ENCODE measurements at places on chromosomes 6 and 20.

GRCh38 chr6:150575836-150576235 lies 23.8 kb upstream of the PLEKHG1 start:
- no peak for DNase-seq

GRCh38 chr6:35876902-35877301 lies 44.0 kb downstream of the SRPK1 start:
- no peak for DNase-seq

- DNase-seq: no peak
Measured at GRCh38 chr6:156767603-156768467, 9.3 kb upstream of the ARID1B start.

DNA sequence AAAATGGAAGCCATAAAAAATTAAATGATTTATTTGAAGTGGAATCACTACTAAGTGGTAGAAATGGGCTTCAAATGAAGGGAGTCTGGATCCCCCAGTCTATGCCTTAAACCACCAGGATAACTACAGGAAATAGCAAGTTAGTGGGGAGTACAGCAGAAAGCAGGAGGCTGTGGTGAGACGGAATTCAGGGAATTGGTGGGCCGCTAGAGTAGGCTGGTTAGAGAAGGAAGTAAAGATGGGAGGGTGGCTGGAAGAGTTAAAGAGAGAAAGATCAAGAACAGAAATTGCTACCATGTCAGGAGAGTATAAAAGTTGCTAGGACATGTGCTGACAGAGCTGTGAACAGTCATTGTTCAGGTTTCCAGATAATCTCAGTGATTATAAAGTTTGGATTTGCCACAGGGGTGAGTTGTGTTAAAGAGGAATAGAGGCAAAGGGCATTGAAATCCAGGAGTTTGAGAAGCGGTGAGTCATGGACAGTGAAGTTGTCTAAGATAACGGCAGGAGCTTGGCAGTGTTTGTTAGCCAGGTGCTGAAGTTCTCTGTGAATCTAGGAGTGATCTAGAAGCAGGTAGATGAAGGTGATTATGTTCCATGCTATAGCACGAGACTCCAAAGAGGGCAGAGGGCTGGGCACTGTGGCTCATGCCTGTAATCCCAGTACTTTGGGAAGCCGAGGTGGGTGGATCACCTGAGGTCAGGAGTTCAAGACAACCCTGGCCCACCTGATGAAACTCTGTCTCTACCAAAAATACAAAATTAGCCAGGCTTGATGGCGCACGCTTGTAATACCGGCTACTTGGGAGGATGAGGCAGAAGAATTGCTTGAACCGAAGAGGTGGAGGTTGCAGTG lies 13.7 kb upstream of the HINT3 start:
- no peak for DNase-seq

DNA sequence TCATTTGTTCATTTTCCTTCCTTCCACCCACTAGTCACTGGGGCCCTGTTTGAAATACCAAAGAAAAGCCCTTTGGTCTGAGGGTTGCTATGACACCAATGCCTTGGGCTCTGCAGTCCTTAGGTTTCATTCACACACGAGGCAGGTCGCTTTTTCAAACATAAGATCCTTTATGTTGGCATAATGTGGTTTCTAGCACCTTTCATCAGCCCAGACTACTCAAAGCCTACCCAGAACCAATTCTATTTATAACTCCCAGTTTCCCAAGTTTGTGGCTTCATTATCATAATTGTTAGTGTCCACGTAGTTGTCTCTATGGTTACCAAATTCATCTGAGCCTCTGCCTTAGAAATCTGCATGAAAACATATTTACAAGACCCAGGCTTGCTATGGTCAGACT lies 6.6 kb upstream of the TP53RK start:
- DNase-seq: no peak

DNA sequence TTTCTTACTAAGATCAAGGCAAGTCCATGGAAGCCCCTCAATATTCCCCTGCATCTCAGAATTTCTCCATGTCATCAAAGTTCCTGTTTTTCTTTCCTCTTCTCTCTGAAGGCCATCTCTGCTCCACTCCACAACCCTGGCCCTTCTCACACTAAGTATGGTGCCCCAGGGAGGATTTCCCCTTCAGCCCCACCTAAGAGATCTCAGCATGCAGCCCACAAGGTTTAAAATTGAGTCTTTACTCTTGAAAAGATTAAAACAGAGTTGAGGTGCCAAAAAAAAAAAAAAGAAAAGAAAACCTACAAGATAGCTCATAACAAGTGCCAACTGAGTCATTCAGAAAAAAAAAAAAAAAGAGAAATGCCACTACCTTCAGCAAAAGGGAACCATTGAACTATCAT lies 36.5 kb upstream of the TNFAIP3 start:
- no peak for DNase-seq

DNA sequence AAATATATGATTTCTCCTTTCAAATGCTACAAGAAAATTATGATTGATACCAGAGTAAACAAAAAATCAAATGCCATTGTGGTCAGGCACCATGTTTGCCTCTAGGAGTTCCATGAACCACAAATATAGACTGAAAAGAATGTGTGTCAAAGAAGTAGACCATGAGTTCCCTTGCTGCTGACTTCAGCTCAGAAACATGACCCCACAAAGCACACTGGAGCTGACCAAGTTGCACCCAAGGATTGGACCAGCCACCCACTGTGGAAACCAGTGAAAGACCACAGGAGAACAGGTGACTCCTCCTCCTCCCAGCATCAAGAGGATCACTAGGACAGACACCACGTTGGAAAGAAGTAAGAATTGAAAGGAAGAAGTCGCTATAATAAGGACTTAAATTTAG lies 90.8 kb upstream of the TENT5A start:
- no peak for DNase-seq

- DNase-seq: no peak
Measured at GRCh38 chr6:168534265-168534664, 93.3 kb downstream of the SMOC2 start.

DNA sequence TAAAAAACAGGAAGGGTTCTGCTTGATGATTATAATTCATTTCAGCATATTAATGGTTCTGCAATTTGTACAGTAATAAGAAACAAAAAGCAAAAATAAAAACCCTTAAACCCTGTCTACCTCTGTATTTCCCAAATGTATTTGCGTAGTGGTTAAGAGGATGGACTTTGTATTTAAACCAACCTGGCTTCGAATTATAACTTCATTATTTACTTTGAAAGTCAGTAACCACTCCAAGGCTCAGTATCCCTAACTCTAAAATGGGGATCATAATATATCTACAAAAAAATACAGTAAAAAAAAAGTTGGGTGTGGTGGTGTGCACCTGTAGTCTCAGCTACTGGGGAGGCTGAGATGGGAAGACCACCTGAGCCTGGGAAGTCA lies 21.4 kb downstream of the PERP start:
- no peak for DNase-seq

GRCh38 chr6:110897433-110897832 lies 22.8 kb downstream of the AMD1 start:
- DNase-seq: no peak

DNA sequence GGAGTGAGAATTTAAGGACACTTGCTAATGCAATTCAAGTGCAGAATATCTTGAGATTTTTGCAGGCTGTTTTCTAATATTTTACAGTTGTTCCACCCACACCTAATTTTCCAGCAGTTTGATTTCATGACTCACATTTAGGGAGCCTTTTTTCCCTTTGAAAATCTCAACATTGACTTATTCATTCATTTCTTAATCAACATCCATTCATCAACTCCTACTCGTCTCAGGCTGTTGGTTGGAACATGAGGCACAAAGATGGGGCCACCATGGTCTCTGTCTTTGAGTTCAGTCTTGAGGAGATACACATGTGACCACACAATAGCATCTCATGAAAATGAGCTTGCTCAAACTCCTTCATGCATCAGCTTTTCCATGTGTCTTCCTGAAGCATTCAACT lies 135.6 kb downstream of the UNC5CL start:
- DNase-seq: no peak

GRCh38 chr6:145071836-145072235 lies 663.5 kb downstream of the EPM2A start:
- DNase-seq: no peak

DNA sequence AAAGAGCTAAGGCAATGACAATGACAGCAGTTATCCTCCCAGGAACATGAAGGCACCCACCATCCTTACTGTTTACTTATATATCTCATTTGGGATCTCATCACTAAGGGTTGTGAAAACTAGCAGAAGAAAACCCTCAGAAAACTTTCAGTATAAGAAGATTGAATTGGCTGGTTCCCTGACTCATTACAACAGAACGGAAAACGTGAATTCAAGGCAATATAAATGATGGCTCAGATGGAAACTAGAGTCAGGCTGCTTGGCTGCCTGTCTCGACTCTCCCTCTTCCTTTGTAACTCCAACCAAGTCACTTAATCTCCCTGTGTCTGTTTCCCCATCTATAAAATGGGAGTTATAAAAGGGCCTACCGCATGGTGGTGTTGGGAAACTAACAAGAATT lies 387.1 kb upstream of the JARID2 start:
- DNase-seq: no peak

All from activated T-helper 1 cell treated with anti-CD3 and anti-CD28 coated beads, Interleukin-2, amount 50 U/mL, for 16 hours (primary cell).